ENCODE measurements at places on chromosomes 12 and 14. TPM values are rescaled to one million over a fixed set of nuclear protein-coding genes. Genes with fewer than 3 reads are reported as not detected.

- DNase-seq, result no peak
These were observed 614.1 kb downstream of the SLC16A7 start for GRCh38 chr12:60209933-60210332.

GRCh38 chr12:10285919-10286318 lies 21.8 kb upstream of the KLRD1 start:
- no peak for DNase-seq

GRCh38 chr12:14394317-14395073 lies 29.0 kb downstream of the ATF7IP start:
- DNase-seq, result peak; percentile 79

GRCh38 chr12:86670986-86671385 lies 414.8 kb upstream of the MGAT4C start:
- DNase-seq, result no peak

DNA sequence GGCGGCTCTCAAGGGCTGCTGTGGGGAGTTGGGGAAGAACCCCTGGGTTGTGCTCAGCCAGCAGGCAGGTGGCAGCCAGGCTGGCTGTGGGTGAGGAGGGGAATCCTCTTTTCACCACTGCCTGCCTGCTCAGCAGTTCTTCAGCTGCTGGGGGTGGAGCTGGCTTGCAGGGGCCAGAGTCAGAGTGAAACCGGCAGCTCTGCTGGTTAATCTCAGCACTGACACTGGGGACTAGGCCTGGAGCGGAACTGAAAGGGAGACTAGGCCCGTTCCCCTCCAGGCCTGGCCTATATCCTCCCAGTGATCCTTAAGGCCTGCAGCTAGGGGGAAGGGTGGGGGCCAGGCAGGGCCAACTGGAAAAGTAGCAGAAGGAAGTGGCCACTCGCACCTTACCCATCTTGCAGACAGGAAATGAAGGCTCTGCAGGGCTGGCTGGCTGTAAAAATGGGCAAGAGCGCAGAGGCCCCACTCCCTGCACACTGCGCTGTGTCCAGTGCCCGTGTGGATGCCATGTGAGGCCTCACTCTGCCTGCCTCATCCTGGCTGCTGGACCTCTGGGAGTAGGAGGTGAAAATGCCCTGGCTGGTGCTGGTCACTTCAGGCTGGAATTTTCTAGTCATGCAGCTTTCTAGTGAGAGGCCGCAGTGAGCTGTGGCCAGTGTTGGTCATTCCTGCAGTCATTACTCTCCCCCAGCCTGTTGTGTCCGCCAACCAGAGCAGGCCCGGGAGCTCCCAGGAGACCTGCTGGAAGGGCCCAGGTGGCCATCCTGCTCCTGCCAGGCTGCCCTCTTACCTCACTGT lies 39.4 kb downstream of the SH2B3 start:
- peak; percentile 81 for DNase-seq

GRCh38 chr12:58310809-58311622 lies 369.6 kb downstream of the ATP23 start:
- peak; percentile 96 for DNase-seq

- DNase-seq, result peak; percentile 40
These were observed 153.7 kb upstream of the IGF1 start for GRCh38 chr12:102633981-102634605.

DNA sequence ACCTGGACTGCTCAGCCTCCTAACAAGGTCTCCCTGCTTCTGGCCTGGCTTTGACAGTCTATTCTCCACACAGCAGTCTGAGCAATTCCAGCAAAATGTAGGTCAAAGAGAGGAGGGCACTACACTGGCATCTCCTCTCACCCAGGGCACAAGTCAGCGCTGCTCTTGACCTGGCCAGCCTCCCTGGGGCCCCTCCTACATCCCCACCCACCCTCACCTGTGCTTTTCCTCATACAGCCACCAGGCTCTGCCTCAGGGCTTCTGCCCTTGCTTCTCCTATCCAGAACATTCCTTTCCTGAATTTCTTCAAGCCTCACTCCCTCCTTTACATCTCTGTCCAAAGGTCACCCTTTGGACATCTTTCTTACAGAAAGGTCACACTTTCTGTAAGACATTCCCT lies 33.7 kb downstream of the GALNT4 start:
- DNase-seq, result no peak

DNA sequence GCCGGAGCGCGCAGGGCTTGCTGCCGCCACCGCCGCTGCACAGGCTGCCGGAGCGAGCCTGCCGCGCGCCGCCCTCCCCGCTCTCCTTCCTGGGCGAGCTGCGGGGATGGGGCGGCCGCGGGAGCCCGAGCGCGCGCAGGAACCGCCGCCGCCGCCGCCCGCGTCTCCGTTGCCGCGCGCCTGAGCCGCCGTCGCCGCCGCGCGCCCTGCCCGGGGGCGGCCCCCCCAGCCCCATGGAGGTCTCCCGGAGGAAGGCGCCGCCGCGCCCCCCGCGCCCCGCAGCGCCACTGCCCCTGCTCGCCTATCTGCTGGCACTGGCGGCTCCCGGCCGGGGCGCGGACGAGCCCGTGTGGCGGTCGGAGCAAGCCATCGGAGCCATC lies 352 bp downstream of the PLXNC1 start:
- DNase-seq, result no peak

DNA sequence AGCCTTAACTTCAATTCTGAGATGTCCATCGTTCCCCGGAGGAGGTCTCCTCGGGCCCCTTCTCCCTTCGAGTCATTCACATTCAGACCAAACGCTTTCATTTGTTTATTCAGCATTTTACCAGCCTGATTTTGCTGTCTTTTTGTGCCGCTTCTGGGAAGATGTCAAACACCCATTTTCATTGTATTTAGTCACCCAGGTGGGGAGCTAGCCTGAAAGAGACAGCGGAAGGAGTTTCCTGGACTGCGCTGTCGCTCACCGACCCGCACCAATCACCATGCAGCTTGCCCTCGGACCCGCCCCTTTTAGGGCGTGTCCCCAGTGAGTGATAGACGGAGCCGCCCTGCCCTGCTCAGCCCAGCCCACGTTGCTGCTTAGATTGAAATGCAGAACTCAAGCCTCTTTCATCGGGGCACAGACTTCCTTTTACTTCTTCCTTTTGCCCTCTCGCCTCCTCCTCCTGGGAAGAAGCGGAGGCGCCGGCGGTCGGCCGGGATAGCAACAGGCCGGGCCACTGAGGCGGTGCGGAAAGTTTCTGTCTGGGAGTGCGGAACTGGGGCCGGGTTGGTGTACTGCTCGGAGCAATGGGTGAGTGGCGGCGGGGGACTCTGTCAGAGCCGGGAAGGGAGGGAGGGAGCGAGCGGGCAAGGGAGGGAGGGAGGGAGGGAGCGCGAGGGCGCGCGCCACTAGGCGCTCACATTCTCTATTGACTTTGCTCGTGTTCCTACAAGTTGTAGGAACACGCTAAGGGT lies at the start of gene PAX9:
PAX9 (plus strand) TSS at position 355 of the 752 bp plus-strand sequence; CDS start at position 585, 230 bp downstream.
- DNase-seq, result peak; percentile 85

DNA sequence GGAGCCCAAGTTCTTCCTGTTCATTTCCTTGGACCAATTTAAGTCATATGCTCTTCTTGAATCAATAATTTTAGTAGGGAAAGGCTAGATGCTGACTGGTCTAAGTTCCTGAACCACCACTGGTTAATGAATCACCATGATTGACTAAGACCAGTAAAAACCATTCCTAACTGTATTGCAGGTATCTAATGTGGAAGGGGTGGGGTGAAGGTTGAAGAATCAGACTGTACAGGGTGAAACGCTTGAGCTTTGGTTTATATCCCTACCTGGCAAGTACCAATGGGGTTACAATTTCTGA lies 100.1 kb downstream of the DYRK2 start:
- DNase-seq, result no peak

GRCh38 chr12:54997929-54998522 lies 13.5 kb upstream of the TESPA1 start:
- DNase-seq, result no peak

GRCh38 chr12:106187842-106188241 lies 49.1 kb upstream of the NUAK1 start:
- no peak for DNase-seq

DNA sequence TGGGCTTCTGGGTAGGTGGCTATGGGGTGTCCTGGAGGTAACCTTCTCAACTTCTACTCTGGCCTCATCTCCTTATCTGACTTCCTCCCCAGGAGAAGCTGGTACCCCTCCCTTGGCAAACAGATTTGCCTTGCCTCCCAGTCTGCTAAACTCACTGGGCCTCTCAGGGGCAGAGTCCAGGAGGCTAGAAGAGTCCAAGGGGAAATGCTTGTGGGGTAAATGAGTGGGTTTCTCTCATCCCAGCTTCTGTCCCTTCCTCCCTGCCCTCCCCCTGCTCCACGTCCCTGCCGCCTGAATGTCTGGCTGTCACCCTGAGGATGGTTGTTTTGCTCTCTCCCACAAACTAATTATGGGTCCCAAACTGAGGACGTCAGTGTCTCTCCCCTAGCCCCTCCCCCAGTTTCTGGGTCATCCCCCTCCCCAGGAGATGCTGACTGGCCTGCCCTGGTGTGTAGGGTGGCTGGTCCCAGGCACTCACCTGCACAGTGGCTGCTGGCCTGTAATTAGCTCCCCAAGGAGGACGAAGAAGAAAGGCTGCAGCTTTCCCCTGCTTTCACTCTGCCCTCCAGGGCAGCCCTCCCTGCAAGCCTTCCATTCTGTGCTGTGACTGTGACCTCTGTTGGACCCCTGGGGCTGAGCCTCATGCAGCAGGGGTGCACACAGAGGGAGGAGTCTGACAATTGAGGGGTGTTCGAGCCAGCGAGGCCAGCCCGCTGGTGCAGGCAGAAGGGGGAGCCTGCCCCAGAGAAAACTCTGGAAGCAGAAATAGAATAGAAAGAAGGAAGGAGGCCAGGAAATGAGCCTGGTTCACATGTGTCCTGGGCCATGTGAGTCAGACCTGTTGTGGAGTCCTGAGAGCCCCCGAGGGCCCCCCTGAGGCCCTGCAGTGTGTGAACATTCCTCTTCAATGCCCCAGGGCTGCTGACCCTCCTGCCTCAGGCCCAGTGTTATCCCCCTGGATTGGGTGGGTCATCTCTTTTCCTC lies at the start of gene LRP1-AS:
LRP1-AS (minus strand) TSS at position 659 of the 984 bp plus-strand sequence.
- no peak for DNase-seq

DNA sequence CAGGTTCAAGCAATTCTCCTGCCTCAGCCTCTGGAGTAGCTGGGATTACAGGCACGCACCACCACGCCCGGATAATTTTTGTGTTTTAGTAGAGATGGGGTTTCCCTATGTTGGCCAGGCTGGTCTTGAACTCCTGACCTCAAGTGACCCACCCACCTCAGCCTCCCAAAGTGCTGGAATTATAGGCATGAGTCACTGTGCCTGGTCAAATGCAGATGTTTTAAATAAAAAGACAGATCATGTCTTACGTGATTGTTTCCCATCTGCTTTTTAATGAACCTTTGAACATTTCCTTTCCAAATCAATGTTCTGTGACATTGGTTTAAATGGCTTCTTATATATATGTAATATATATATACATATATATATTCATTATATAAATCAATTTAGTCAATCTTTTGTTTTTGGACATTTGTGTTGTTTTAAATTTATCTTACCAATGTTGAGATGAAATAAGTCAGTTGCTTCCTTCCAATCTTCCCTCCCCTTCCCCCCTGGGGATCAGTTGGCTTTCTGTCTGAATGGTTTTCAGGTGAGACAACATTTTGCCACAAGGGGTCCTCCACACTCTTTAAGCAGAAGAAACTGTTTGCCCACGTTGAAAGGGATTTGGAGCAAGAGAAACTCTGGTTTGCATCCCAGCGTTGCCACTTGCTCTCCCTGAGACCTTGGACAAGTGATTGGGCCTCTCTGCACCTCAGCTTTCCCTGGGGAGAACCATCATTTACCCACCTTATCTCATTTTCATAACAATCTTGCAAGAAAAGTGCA lies 47.6 kb upstream of the RBM19 start:
- DNase-seq, result peak; percentile 16

The PHETA1 gene
- polyA plus RNA-seq, result 6.6 TPM

The WASHC4 gene
- 29.1 TPM for polyA plus RNA-seq

The CCDC175 gene
- polyA plus RNA-seq, result not detected

The AQP6 gene
- 0.19 TPM for polyA plus RNA-seq

The RNASE3 gene
- polyA plus RNA-seq, result 0.19 TPM

The TGM1 gene
- 0.94 TPM for polyA plus RNA-seq

The SLC10A1 gene
- not detected for polyA plus RNA-seq

Data from muscle of back (tissue), 13 donors.